Endothelial cell (in vitro differentiated cells): ENCODE measurements at places on chromosomes 2 and 18.

DNA sequence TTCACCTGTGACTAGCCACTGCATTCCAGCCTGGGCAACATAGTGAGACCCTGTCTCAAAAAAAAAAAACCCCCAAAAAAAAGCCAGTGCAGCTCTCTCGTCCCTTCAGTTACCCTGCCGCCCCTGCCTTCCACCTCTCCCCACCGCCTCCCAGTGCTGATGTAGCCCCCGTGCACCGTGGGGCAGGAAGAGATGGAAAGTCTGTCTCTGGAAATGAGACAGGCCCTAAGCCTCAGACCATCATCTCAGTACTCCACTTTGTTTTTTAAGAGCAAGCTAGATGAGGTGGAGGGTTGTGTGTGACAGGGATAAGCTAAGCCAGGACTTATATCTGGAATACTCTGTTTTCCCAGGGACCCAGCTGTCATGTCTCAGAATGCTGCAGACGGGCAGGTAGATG lies 32.0 kb downstream of the MERTK start:
- peak overlapping the region; percentile 33 for H3K4me3 ChIP-seq
- peaks cover 2% of the 10 kb centered on the region for H3K27me3 ChIP-seq
- no peak for DNase-seq
- H3K4me1 ChIP-seq: no peaks in the 10 kb centered on the region
- no peak overlapping the region for H3K27ac ChIP-seq

GRCh38 chr2:53467467-53468180 lies 300.0 kb upstream of the CHAC2 start:
- no peak overlapping the region for H3K4me3 ChIP-seq
- no peak overlapping the region for H3K27ac ChIP-seq
- H3K4me1 ChIP-seq: no peaks in the 10 kb centered on the region
- H3K27me3 ChIP-seq: no peaks in the 10 kb centered on the region

- no peak for DNase-seq
- peaks cover 6% of the 10 kb centered on the region for H3K4me1 ChIP-seq
- peaks cover 3% of the 10 kb centered on the region for H3K27me3 ChIP-seq
- H3K36me3 ChIP-seq: no peaks in the 10 kb centered on the region
These were observed 72.5 kb upstream of the SERPINE2 start for GRCh38 chr2:224111576-224111975.

- H3K4me3 ChIP-seq: no peak overlapping the region
- no peaks in the 10 kb centered on the region for H3K4me1 ChIP-seq
- H3K27ac ChIP-seq: no peak overlapping the region
- no peak for DNase-seq
- H3K36me3 ChIP-seq: peaks cover 11% of the 10 kb centered on the region
These were observed 156.7 kb downstream of the EXOC6B start for GRCh38 chr2:72669121-72669520.

DNA sequence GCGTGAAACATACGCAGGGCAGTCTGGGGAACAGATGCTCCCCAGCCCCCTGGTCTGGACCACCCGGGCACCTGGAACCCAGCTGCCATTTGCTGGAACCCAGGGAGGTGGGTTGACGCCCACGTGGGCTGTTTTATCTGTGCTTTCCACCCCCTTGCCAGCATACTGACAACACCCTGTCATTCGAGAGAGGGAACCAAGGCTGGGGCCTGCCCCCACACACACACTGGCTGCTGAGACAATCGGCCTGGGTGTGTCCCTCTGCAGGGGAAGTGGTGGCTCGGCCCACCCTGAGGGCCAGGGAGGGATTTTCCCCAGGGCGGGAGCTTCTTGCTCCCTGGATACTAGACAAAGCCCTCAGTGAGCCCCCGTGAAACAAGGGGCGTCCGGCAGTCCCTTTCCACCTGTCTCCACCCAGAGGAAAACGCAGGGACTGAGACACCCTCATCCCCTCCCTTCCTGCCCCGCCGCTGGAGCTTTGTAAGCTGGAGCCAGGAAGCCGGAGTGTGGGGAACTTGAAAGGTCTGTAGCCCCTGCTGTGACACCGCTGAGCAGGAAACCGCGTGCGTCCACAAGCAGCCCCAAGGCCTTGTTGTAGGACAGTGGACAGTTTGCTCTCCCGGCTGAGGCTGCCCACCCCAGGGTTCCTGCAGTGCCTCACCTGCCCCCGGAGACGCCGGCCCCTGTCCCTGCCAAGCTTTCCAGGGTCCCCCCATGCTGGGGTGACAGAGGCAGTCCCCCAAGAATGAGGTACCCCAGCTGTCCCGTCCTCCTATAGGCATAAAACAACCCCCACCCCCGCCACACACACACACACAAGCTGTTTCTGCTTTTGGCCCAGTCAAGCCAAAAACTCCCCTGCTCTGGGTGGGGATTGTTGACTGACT lies 14.1 kb upstream of the KLF11 start:
- DNase-seq: peak; percentile 43
- peaks cover 5% of the 10 kb centered on the region for H3K36me3 ChIP-seq
- peaks cover 6% of the 10 kb centered on the region for H3K4me1 ChIP-seq
- H3K4me3 ChIP-seq: no peak overlapping the region
- H3K27ac ChIP-seq: peak overlapping the region; percentile 48

GRCh38 chr18:78722929-78723710 lies 256.5 kb upstream of the SALL3 start:
- H3K4me1 ChIP-seq: no peaks in the 10 kb centered on the region
- H3K4me3 ChIP-seq: no peak overlapping the region
- peaks cover 9% of the 10 kb centered on the region for H3K27me3 ChIP-seq
- H3K27ac ChIP-seq: no peak overlapping the region
- DNase-seq: no peak

DNA sequence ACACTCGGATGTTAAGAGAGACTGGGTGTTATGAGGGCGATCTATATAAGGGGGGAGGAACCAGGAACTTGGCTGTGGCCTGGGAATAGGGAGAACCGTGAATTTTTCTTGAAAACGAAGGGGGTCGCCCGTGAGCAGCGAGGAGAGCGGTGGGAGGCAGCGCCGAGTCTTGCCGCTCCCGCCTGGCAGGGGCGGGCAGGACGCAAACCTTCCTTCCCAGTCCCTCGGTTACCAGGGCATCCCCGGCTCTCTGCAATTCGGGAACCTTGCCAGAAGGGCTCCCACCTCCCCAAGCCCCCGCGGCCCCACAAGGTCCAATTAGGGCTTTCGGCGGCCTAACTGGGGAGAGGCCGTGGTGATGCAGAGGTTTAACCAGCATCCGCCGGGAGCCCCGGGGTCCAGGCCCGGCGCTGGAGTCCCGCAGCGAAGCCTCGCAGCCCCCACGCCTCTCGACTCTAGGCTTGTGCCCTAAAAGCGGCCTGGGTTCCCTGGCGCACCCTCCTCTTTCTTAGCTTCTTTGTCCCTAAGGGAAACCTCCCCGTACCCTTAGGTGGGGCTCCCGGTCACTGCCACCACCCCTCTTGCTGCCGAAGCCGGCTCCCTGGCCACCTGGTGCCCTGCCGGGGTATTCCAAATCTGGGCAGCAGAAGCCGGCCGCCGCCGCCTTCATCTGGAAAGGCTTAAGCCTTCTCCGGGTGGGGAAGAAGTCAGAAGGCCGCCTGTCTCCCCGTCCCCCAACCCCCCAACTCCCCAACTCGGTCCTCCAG lies 680 bp upstream of the FHOD3 start:
- no peak overlapping the region for H3K27ac ChIP-seq
- no peak overlapping the region for H3K4me3 ChIP-seq

DNA sequence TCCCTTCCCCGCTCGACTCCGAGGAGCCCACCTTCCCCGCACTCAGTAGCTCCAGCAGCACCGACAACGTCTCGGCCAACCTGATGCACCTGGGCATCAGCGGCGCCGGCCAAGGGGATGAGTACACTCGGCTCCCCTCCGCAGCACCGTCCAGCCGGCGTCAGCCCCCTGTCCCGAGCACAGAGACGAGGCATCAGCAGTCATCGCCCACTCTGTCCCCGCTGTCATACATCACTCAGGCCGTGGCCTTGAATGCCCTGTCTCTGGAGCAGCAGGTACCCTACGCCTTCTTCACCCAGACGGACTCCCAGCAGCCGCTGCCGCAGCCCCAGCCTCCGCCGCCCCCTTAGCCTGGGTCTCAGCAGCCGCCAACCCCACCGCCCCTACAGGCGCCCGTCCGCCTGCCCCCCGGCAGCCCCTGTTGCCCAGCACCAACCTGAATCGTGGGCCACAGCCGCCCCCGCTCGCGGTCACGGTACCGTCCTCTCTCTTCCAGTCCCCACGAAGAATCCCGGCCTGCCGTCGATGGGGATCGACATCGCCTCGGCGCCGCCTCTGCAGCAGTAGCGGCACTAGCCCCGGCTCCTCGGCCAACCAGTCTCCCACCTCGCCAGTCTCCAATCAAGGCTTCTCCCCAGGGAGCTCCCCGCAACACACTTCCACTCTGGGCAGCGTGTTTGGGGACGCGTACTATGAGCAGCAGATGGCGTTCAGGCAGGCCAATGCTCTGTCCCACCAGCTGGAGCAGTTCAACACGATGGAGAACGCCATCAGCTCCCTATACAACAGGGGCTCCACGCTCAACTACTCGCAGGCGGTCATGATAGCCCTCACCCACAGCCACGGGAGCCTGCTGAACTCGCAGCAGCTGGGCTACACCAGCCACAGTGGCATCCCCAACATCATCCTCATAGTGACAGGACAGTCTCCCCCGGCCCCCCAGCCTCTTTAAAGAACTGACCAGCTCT lies 1195.9 kb upstream of the CHAC2 start:
- no peaks in the 10 kb centered on the region for H3K4me1 ChIP-seq
- no peak for DNase-seq
- H3K4me3 ChIP-seq: no peak overlapping the region

GRCh38 chr18:58590254-58590653 lies 38.6 kb downstream of the ALPK2 start:
- peaks cover 8% of the 10 kb centered on the region for H3K4me1 ChIP-seq
- H3K27ac ChIP-seq: no peak overlapping the region
- H3K27me3 ChIP-seq: no peaks in the 10 kb centered on the region
- H3K4me3 ChIP-seq: no peak overlapping the region
- DNase-seq: no peak
- no peaks in the 10 kb centered on the region for H3K36me3 ChIP-seq

GRCh38 chr2:116917196-116917595 lies 897.3 kb upstream of the DDX18 start:
- DNase-seq: no peak
- H3K27me3 ChIP-seq: no peaks in the 10 kb centered on the region
- peaks cover 29% of the 10 kb centered on the region for H3K4me1 ChIP-seq
- peak overlapping the region; percentile 98 for H3K27ac ChIP-seq
- H3K36me3 ChIP-seq: no peaks in the 10 kb centered on the region

DNA sequence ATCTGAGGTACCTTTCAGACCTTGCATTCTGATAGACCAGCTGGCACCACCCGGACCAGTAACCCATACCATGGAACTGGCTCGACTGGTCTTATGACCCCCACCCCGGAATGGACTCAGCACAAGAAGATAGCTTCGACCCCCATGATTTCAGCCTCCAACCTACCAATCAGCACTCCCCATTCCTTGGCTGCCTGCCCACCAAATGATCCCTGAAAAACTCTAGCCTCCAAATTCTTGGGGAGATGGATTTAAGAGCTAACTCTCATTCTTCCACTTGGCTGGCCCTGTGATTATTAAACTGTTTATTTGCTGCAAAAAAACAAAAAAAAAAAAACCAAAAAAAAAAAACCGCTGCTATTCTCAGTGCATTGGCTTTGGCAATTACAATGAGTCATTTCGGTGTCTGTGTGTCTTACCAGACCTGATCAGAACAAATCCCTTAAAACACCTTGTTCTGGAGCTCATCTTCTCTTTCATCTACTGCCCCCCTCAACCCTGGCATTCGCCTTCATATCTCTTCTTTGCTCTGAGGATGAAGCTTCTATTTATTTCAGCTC lies 60.1 kb upstream of the KIF5C start:
- no peaks in the 10 kb centered on the region for H3K27me3 ChIP-seq
- H3K4me3 ChIP-seq: no peak overlapping the region
- no peak overlapping the region for H3K27ac ChIP-seq
- H3K4me1 ChIP-seq: peaks cover 6% of the 10 kb centered on the region

DNA sequence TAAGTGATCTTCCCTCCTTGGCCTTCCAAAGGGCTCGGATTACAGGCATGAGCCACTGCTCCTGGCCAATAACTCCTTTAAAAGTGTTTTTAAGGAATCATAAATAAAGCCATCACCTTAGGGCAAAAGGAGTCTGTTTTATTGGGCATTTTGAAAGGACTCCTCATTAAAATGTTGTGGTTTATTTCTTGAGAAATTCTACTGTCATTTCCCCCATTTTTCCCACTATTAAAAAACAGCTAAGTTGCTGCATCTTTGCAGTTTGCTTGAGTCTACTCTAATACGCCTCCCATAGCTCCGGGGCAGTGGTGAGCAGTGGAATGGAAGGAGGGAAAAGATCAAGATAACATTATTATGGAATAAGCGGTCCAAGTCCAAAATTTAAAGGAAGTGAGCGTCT lies 293.2 kb downstream of the PIEZO2 start:
- H3K27ac ChIP-seq: no peak overlapping the region
- DNase-seq: no peak
- H3K27me3 ChIP-seq: no peaks in the 10 kb centered on the region

DNA sequence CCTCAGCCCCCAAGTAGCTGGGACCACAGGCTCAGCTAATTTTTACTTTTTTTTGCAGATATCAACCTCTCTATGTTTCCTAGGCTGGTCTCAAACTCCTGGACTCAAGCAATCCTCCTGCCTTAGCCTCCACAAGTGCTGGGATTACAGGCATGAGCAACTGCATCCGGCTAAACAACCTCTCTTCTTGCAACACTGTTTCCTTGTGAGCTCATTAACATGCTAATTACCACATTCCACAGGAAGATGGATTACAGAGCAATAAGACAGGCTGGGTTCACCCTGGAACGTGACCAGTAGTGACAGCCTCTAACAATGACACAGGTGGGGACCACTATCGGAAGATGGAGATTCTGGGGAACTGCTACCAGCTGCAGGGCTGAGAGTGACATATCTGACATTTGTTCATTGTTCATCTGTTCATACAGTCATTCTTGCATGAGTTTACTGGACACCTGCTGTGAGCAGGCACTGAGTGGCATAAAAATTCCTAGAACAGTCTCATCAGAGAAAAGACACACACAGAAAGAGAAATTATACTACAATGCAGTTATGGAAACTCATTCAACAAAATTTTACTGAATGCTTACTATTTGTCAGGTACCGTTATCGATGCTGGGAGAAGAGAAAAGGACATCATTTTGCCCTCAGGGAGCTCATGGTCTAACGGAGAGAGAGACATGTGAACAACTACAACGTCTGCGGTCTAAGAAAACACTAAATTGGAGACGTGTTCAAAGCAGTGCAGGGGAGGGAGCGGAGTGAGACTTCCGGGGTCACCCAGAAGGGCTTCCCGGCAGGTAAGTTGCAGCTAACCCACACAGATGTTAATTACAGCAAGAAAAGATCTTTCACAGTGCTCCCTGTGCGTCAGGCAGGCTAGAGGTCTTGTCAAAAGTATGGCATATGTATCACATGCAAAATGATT lies 37.6 kb downstream of the PROC start:
- H3K4me3 ChIP-seq: no peak overlapping the region
- H3K4me1 ChIP-seq: peaks cover 4% of the 10 kb centered on the region
- H3K36me3 ChIP-seq: no peaks in the 10 kb centered on the region
- H3K27me3 ChIP-seq: peaks cover 4% of the 10 kb centered on the region
- no peak overlapping the region for H3K27ac ChIP-seq
- no peak for DNase-seq

- H3K27ac ChIP-seq: peak overlapping the region; percentile 64
- peaks cover 9% of the 10 kb centered on the region for H3K27me3 ChIP-seq
- H3K4me3 ChIP-seq: peak overlapping the region; percentile 31
- H3K36me3 ChIP-seq: no peaks in the 10 kb centered on the region
- no peak for DNase-seq
These were observed 76.1 kb upstream of the SMAD2 start for GRCh38 chr18:48006415-48007175.

- no peak overlapping the region for H3K27ac ChIP-seq
- no peaks in the 10 kb centered on the region for H3K4me1 ChIP-seq
- DNase-seq: no peak
- peaks cover 1% of the 10 kb centered on the region for H3K27me3 ChIP-seq
- H3K4me3 ChIP-seq: no peak overlapping the region
These were observed 2.8 kb downstream of the IL1F10 start for GRCh38 chr2:113070606-113070975.
